ENCODE measurements at places on chromosomes 16 and 17. TPM values are rescaled to one million over a fixed set of nuclear protein-coding genes. Genes with fewer than 3 reads are reported as not detected.
A peak's percentile ranks its signal among the peaks of the same experiment; 100 is the strongest.

The CRHR1 gene
- total RNA-seq, result not detected

The PIGL gene
- 8.3 TPM for total RNA-seq

The WNT3 gene
- 0.08 TPM for total RNA-seq

The CCL1 gene
- not detected for total RNA-seq

The HBM gene
- 2.9 TPM for total RNA-seq

The HLF gene
- total RNA-seq, result 4.2 TPM

DNA sequence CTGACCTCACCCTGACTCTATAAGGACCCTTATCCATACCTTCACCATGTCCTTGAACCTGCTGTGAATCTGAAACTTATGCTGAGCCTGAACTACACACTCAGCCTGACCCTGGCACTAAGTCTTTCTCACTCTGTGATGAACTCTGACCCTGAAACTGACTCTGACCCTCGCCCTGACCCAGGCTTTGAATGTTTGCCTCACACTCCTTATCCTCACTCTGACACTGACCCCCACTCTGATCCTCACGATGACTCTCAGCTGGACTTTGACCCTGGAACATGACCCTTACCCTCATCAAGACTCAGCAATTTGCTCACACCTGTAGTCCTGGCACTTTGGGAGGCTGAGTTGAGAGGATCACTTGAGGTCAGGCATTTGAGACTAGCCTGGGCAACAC lies 4.4 kb downstream of the AHSP start:
- no peak for DNase-seq

GRCh38 chr17:71379512-71379911 lies 741.3 kb upstream of the SOX9 start:
- DNase-seq, result no peak

DNA sequence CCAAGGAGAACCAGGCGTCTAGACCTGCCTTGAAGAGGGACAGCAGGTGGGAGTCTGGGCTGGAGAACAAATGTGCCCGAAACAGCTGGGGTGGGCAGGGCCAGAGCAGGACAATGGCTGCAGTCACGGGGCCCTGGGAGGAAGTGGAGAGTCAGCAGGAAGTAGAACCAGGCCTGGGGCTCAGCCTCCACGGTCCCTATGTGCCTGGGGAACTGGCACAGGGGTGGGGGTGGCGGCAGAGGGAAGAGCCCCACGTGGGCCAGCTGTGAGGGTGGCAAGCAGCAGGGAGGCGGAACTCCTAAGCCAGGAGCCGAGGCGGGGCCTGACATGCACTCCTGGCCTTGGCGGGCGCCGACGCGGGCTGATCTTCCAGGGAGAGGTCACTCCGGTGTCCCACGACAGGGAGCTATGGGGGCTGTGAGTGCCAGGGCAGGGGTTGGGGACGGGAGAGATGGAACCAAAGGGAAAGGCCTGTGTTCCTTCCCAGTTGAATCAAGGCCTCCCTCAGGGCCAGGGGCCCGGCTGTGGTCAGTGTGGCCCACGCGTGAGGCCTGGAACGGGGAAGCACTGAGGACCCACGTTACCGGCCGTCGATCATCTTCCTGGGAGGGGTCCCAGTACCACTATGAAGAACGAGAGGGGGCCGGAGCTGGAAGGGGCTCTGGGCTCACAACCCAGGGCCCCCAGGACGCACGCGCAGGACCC lies 42.7 kb downstream of the TIMM22 start:
- peak; percentile 78 for DNase-seq

GRCh38 chr16:71746442-71747046 lies 22.0 kb upstream of the PHLPP2 start:
- DNase-seq, result no peak

DNA sequence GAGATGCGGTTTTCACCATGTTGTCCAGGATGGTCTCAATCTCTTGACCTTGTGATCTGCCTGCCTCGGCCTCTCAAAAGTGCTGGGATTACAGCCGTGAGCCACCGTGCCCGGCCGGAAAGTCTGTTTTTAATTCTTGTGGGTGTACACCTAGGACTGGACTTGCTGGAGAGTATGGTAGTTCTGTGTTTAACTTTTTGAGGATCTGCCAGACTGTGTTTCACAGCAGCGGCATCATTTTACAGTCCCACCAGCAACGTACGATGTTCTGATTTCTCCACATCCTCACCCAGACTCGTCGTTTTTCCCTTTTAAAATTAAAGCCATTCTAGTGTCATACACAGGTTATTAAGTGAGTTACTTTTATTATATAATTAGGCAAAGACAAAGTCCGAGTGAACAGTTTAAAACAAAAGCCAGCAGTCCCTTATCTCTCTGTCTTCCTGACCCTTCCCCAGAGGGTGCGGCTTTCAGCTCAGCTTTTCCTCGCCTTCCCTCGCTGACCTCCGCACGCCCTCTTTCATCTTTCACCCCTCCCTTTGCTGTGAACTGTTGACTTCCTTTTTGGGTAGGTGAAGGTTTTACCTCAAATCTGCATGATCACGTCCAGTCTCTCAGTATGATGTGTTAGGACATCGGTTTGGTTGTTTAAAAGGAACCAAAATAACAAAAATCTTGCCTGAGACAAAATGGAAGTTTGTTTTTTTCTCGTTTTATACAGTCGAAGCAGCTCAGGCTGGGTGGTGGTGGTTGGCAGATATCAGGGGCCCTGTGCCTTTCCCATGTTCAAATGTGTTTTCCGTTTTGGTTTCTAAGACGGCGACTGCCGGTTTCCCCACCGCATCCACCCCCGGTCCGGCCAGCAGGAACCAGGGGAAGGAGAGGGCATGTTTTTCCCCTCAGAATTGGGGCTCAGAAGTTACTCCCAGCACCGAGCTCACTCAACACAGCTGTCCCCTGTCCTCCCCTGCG lies 18.0 kb downstream of the FAM234A start:
- no peak for DNase-seq

DNA sequence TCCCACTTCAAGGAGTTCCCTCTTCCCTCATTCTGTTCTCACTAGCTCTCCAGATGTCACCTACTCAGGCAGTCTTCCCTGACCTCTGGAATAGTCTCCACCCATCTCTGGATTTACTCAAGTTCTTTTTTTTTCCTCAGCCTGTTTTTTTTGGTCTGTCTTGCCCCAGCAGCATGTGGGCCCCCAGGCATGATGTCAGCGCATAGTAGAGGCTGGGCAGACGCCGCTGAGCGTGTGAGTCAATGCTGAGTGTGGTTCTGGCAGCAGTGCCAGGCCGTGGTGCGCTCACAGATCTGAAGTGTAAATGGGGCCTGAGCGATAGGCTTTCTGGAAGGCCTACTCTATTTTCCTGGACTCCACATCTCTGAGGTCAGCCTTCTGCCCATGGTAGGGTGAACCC lies 2.7 kb upstream of the KCNJ18 start:
- DNase-seq, result peak; percentile 68

- DNase-seq, result no peak
Observed at GRCh38 chr17:15918661-15919259, 26.2 kb upstream of the ADORA2B start.

GRCh38 chr16:57196286-57196685 lies 10.2 kb downstream of the RSPRY1 start:
- no peak for DNase-seq

DNA sequence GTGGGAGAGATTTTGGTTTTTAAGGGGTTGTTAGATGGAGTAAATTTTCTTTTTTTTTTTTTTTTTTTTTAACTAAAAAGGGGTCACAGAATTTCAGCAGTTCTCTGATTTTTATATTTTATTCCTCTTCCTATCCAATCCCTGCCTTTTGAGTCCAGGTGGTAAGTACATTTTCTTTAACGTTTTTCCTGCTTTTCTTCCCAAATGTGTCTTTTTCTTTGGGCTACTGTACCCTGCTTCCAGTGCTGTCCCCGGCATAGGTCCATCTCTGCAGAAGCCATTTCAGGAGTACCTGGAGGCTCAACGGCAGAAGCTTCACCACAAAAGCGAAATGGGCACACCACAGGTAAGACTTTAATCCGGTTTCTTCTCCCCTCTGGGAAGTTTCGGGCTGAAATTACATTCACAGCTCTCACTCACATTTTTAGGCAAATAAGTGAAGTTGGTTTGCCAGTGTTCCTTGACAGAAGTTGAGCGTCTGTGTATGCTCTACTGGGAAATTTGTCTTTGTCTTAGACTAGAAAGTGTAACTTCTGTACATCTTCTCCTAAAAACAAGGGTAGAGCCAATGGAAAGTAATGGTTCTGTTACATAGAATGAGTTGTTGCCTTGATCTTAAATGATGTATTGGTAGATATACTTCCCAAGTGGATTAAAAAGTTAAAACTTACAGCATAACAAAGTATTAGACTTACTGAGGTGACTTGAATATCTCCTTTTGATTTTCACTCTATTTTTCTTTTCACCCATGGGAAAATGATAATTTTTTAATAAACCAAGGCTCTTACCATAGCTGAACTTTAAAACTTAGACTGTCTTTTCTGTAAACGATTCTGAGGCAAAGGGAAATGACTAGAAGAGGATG lies 54.5 kb downstream of the TUBD1 start:
- no peak for DNase-seq

- no peak for DNase-seq
Observed at GRCh38 chr16:70157477-70158260, 15.9 kb upstream of the CLEC18C start.

DNA sequence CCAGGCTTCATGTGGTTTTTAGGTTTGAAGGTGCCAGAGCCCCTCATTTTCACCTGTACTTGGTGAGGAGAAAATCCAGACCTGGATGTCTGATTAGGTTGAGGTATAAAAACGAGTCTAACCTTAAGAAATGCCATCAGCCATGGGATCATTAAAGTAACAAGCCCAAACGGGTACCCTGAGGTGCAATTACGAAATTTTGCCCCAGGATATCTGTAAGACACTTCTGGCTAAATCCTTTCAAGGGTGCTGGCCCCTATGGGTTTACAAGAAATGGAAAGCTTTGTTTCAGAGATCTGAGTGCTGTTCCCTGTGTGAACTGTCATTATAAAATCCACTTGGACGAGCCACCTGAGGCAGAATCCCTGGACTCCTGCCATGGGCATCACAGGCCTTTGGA lies 19.8 kb downstream of the ADAT1 start:
- DNase-seq, result no peak

- peak; percentile 60 for DNase-seq
Observed at GRCh38 chr16:72947379-72948237, 100.3 kb downstream of the ZFHX3 start.

GRCh38 chr17:72511874-72512273 lies 391.1 kb downstream of the SOX9 start:
- no peak for DNase-seq

- no peak for DNase-seq
Observed at GRCh38 chr16:68126395-68126794, 41.2 kb downstream of the NFATC3 start.

- no peak for DNase-seq
Observed at GRCh38 chr17:53570731-53571130, 252.0 kb upstream of the KIF2B start.

DNA sequence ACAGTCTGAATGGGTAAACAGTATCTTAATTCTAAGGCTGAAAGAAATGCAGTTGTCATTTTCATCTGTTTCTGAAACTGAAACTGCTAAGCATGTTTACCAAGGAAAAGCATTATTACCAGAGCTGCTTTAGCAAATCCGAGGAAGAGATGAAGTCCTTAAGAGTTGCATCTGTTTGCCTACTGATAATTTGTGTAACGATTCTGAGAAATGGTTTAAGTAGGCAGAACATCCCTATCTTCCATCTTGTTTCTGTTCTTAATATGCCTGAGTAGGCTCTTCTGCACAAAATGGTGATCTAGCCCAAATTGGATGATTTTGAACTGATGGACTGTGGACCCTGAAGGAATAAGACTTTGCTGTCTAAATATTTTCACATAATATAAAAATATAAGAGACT lies 34.9 kb downstream of the NUP93 start:
- DNase-seq, result no peak

DNA sequence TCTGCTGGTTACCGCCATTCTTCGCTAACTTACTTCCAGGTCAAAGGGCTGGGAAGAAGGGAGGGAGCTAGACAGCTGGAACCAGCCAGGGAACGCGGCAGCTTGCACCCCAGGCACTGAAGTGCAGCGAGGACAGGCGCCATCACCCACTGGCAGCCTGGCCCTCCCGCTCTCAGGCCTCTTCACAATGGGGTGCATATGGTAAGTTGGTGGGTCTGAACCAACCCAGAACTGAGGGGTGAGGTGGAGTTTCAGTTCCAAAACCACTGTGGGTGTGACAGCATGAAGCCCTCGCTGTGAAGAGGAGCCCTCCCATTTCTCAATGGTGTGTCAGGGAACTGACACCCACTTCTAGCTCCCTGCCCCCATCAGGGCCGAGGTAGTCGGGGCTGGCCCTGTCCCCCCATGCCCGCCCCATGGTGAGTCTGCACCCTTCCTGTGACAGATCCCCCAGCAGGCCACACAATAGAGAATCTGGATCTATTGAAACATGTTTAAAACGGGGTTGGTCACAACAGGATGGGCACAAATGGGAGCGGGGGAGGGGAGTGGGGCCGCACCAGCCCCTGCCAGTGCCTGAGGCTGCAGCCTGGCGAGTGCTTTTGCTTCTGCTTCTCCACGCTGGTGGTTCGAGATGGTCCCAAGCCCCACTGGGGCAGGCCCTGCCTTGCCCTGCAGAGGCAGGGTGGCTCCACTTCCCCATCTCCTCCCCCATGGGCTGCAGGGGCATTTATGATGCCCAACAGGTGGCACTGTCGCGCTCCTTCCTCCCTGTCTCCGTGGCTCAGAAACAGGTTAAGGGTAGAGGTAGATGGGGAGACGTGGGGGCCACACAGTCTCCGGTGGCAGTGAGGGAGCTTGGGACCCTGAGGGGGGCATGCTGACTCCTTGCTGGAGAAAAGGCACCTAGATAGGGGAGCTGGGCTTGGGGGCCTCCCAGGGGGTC lies 2.3 kb downstream of the LIMD2 start:
- DNase-seq, result peak; percentile 83

DNA sequence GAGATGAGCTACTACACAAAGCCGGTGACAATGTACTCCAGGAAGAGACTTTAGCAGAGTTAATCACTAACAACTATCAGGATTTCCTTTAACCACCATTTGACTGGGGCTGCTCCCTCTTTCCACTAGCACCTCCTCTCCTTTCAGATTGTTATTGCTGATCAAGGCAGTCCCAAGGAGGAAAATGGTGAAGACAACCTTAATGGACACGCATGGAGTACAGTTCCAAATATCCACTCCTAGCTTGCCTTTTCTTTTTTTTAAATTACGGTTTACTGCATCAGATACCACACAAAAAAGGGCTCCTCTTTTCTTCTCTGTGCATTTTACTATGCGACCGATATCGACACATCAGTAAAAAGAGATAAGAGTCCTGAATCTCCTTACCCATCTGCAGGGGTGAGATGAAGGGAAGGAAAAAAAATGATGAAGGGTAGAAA lies 30.9 kb downstream of the FAM222B start:
- DNase-seq, result no peak

DNA sequence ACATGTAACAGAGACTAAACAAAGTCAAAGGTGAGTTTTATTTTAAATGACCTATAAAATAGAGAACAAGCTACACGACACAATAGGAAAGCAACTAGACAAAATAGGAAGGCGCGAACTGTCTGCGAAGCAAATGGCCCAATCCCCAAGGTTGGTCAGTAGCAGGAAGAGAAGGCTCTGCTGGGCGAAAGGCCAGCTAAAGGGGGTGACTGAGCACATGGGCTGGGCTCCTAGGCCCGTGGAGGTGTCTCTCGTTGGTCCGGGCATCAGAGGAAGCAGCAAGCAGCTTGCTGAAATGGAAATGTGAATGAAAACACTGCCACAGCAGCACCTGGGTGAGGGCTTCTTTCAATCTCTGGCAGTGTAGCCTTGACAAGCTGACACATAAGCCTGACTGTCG lies 129.4 kb downstream of the ZNF778 start:
- DNase-seq, result peak; percentile 40
